Lung (tissue), 17 donors: ENCODE measurements at places on chromosomes 5 and 9. TPM values are rescaled to one million over a fixed set of nuclear protein-coding genes. Genes with fewer than 3 reads are reported as not detected.

GABRA1 gene
- not detected for polyA plus RNA-seq

C5orf46 gene
- polyA plus RNA-seq, result not detected

GRXCR2 gene
- polyA plus RNA-seq, result not detected

GRCh38 chr5:171390883-171391677, 3.4 kb downstream of the NPM1 start:
- no peak for DNase-seq

DNA sequence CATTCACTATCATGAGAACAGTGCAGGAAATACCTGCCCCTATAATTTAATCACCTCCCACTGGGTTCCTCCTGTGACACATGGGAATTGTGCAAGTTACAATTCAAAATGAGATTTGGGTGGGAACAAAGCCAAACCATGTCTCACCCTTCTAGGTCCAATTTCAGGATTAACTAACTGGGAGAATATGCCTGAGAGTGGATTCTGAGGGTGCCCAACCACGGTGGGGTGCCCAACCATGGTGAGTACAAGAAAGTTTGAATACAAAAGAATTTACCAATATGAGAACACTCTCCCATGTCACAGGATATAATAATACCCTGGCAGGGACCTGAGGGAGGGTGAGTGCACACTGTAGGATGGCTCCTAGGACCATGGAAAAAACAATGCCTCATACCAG, 17.2 kb upstream of the GDA start:
- no peak for DNase-seq

DNA sequence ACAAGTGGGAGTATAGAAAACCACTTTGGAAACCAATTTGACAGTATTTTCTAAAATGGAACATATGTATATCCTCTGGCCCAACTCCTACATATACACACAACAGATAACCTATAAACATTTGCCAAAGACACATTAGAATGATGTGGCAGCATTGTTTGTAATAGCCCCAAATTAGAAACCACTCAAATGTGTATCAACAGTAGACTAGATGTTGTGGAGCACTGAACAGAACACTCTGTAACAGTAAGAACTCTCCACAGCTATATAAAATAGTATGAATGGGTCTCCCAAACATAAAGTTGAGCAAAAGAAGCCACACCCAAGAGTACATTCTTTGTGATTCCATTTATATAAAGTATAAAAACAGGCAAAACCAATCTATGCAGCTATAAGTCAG, 6.1 kb downstream of the ZNF622 start:
- DNase-seq, result no peak

DNA sequence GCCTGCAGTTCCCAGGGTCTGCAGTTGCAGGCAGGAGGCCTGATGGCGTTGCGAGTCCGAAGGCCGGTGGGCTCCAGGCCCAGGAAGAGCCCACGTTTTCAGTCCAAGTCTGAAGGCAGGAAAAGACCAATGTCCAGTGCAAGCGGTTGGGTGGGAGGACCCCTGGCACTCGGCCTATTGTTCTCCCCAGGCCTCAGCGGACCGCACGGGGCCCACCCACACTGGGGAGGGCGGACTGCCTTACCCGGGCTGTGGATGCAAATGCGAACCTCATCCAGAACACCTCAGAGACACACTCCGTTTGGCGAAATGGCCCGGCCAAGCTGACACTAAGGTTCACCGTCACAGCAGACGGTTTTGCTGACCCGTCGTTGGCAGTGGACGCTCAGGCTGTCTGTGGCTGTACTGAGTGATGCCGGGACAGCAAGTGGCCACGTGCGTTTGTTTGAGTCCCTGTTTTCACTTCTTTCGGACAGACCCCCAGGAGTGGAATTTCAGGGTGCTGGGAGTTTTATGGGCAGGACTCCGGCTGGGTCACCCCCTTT, 10.2 kb upstream of the SEC16A start:
- no peak for DNase-seq

DNA sequence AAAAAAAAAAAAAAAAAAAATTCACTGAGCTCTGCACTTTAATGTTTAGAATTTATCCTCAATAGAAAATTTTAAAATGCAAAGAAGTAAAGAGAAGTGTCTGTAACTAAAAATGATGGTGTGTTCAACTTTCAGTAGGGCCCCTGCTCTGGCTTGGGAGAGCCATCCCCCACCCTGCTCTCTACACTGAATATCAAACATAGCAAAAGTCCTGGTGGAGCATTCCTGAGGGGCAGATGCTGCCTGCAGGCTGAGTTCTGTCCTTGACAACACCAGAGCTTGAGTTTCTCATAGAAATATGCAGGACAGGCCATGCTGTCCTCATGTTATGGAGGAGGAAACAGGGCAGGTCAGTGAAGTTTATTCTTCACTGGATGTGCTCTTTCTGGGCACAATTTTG, 7.1 kb upstream of the SEMA4D start:
- no peak for DNase-seq

DNA sequence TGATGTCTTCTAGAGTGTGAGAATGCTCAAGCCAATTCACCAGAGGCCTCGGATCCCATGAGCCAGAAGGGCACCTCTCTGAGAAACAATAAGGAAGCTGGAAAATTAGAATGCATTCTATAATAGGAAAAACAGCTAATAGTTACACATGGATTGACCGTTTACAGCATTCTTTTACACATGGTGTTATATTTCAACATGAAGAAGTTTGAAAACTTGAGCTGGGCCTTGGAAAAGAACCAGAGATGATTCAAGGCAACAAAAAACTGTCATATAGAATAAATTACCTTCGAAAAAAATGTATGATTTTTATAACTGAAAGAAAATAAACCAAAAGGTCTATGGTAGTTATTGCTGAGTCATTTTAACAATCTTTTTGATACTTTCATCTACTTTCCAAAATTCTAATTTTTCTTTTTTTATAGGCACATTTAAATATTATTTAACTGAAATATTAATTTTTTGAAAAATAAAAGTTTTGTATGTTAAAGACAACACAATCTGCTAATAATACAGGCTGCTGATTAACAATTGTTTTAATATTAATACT, 6.2 kb downstream of the SH3TC2 start:
- DNase-seq, result no peak

GRCh38 chr5:81305785-81306184, 4.4 kb downstream of the ZCCHC9 start:
- no peak for DNase-seq

DNA sequence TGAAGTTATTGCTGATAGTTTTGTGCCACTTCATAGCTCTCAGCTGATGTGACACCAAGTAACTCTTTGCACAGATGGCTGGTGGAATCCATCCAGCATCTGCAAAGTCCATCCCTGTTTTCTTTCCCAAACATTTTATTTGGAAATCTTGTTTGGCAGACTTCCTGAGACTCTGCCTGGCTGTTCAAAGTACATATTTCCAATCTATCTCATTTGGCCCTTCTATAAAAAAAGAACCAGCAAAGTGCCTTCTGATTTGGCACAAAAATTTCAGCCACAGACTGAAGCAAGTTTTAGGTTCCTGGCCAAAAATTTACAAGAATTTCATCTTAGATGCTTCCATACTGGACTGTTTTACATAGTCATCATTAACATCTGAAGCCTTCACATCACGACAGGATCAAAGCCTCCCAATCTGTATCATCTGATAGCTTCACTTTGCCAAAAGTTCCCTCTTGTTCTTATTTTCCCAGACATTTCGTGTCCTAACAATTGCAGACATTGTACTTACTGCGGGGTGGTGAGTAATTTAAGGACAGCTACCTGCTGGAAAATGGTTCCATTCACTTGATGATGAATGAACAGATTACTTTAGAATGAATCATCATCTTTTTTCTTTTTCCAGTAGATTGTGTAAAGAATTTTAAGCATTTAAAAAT, 377.3 kb downstream of the KIAA0825 start:
- DNase-seq, result peak; percentile 66
